ENCODE measurements at places on chromosomes 16 and 17.

- peaks cover 4% of the 10 kb centered on the region for H3K4me1 ChIP-seq
- H3K27me3 ChIP-seq, result no peaks in the 10 kb centered on the region
- peak overlapping the region; percentile 33 for H3K27ac ChIP-seq
- H3K4me3 ChIP-seq, result no peak overlapping the region
Observed at GRCh38 chr17:8837563-8838075, 29.9 kb downstream of the PIK3R6 start.

DNA sequence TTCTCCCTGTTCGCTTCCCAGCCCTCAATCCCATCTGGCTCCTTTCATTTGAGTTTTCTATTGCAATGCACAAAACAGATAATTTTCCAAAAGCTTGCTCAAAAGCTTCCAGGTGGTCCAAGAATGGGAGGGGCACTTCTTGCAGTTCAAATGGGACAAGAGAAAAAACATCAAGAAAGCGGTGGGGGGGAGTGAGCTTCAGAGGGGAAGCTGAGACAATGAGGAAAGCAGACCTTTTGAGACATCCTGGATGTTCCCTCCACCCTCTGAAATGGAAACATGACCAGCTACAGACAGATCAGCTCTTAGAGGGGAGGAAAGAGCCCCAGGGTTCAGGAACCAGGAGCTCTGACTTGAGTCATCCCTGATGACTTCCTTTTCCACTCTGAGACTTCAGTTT, 368.2 kb downstream of the SLC39A11 start:
- no peak overlapping the region for H3K27ac ChIP-seq
- no peaks in the 10 kb centered on the region for H3K27me3 ChIP-seq
- no peak for DNase-seq
- no peak overlapping the region for H3K4me3 ChIP-seq
- peaks cover 16% of the 10 kb centered on the region for H3K4me1 ChIP-seq
- H3K36me3 ChIP-seq, result no peaks in the 10 kb centered on the region

GRCh38 chr16:16989368-16989767, 481.4 kb downstream of the XYLT1 start:
- H3K27ac ChIP-seq, result peak overlapping the region; percentile 13
- no peak overlapping the region for H3K4me3 ChIP-seq
- H3K4me1 ChIP-seq, result peaks cover 21% of the 10 kb centered on the region
- peaks cover 2% of the 10 kb centered on the region for H3K36me3 ChIP-seq
- no peaks in the 10 kb centered on the region for H3K27me3 ChIP-seq

- no peak overlapping the region for H3K27ac ChIP-seq
- no peaks in the 10 kb centered on the region for H3K36me3 ChIP-seq
- H3K4me1 ChIP-seq, result no peaks in the 10 kb centered on the region
- H3K27me3 ChIP-seq, result no peaks in the 10 kb centered on the region
- no peak overlapping the region for H3K4me3 ChIP-seq
Observed at GRCh38 chr16:7344830-7345780, 12.5 kb downstream of the RBFOX1 start.

GRCh38 chr17:7435676-7436555, 681 bp downstream of the TMEM102 start:
- H3K36me3 ChIP-seq, result peaks cover 5% of the 10 kb centered on the region
- peak overlapping the region; percentile 85 for H3K4me3 ChIP-seq
- peak; percentile 75 for DNase-seq
- peak overlapping the region; percentile 84 for H3K27ac ChIP-seq
- H3K4me1 ChIP-seq, result peaks cover 24% of the 10 kb centered on the region
- H3K27me3 ChIP-seq, result peaks cover 14% of the 10 kb centered on the region

DNA sequence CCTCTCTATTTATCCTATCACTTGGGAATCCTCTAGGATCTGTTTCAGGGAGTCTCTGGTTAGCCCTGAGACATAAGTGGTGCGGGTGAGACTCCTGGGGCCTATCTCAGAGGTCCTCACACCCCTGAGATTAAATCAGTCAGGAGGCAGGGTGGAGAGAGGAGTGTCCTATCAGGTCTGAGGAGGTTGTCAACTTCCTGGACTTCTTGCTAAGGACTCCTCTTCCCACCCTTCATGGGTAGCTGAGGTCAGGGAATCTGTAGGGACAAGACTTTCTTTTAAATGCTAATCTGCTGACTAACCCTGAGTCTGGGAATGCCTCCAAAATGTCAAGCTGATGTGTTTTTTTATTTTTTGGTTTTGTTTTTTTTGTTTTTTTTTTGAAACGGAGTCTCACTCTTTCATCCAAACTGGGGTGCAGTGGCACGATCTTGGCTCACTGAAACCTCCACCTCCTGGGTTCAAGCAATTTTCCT, 6.6 kb upstream of the ARMC5 start:
- H3K27ac ChIP-seq, result no peak overlapping the region
- peaks cover 18% of the 10 kb centered on the region for H3K4me1 ChIP-seq
- H3K4me3 ChIP-seq, result no peak overlapping the region
- DNase-seq, result no peak
- H3K27me3 ChIP-seq, result no peaks in the 10 kb centered on the region
- H3K36me3 ChIP-seq, result peaks cover 3% of the 10 kb centered on the region
